ENCODE measurements at places on chromosomes 11 and 22.
A peak's percentile ranks its signal among the peaks of the same experiment; 100 is the strongest.

- peak; percentile 77 for DNase-seq
Measured at GRCh38 chr11:69700278-69701140, 3.3 kb downstream of the FGF19 start.

DNA sequence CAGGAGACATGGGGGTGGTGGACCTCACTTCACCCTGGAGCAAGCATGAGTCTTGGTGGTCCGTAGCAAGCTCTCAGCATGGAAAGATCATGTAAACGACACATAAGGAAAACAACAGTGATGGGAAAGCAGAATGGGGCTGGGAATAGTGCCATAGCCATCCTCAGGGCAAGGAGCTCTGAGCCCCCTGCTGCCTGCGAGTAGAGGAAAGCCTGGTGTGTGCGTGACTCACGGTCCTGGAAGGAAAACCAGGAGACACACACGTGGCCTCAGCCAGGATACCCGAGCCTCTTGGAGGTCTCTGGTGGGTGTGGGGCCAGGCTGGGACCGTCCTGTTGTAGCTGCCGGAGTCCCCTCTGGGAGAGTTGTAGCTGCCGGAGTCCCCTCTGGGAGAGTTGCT is 12.4 kb downstream of the SHANK3 start:
- DNase-seq: no peak

DNA sequence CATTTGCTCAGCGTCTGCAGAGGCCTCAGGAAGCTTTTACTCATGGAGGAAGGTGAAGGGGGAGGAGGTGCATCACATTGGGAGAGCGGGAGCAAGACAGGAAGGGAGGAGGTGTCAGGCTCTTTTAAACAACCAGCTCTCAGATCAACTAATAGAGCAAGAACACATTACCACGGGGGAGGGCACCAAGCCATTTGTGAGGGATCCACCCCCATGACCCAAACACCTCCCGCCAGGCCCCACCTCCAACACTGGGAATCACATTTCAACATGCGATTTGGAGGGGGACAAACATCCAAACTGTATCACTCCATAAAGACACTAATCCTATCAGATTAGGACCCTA is 18.9 kb upstream of the THY1 start:
- no peak for DNase-seq

GRCh38 chr11:85694385-85694980 is 8.5 kb upstream of the CCDC89 start:
- peak; percentile 50 for DNase-seq

GRCh38 chr11:118592616-118593367 is 14.6 kb upstream of the PHLDB1 start:
- DNase-seq: no peak

DNA sequence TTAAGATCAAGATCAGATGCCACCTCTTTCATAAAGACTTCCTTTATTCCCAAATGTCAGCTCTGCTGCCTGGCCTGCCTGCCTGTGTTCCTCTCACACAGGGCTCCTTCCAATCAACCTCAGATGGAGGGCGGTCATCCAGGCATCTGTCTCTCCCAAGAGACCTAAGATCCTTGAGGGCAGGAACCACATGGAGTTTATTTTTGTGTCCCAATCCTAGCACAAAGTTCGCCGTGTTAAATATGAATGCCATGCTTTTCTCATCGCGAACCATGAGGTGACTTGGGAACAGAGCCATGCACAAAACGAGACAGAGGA is 72.7 kb upstream of the ARFGAP3 start:
- no peak for DNase-seq

- DNase-seq: no peak
Measured at GRCh38 chr11:24437123-24437522, 59.7 kb upstream of the LUZP2 start.

DNA sequence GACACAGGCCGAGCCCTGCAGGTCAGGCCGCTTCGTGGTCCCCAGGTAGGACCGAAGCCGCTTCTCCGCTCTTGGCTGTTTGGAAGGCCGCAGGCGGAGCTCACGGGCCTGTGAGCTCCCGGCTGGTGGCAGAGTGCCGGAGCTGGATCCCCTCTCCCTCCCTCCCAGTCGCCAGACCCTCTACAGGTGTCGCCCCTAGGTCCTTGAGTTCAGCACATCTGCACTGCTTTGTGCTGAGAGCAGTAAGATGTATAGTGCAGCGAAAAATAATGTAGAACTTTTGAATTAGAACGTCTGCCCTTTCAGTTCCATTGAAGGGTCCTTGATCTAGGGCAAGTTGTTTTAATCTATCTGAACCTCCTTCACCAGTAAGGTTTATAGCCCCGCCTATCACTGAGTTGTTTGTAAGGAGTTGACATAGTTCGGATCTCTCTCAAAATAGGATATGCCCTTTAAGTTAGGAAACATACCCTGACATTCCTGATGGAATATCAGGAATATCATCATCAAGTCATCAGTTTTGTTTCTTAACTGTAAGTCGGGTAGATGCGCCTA is 419 bp downstream of the ANKRD49 start:
- no peak for DNase-seq

- no peak for DNase-seq
Measured at GRCh38 chr11:103086461-103086860, 5.5 kb downstream of the DCUN1D5 start.

DNA sequence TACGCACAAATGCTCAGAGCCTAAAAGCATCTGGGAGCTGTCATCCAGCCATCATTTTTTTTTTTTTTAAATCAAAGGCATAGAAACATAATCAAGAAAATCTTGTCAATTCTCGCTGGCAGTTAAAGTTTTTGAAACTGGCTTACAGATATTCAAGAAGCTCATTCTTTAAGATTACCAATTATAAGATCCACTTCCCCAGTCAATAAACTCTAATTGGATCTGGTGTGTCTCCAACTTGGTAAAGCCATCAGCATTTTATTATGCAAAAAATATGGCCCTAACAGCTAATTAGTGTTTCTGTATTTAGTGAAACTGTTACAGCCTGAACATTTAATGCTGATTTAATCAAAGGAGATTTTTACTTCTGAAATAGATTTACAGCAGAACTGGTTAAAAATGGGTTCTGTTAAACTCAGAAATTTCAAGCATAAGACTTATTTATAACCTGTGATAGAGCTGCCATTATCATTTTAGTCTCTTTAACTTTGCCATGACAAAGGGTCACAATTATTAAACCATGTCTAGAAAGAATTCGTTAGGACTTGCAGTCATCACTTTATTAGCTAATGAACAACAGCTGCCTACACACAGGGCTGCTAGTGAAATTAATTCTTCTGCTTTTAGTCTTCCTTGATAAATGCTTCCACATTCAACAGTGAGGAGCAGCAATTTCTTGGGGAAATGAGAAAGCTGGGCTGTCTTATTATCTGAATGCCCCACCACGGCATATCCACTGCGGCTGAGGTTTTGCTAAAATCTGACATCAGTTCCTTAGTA is 176.4 kb upstream of the PITPNB start:
- no peak for DNase-seq

All from NCI-H1417 (cell line).